Hair follicular keratinocyte (primary cell): ENCODE measurements at places on chromosomes 11 and 22. TPM values are rescaled to one million over a fixed set of nuclear protein-coding genes. Genes with fewer than 3 reads are reported as not detected.

The GNAZ gene
- 0.08 TPM in 1 of 2 replicates, not detected in the other for total RNA-seq

The SCGB2A2 gene
- total RNA-seq = not detected in 2 replicates

The RIC3 gene
- 0.16 TPM in 1 of 2 replicates, not detected in the other for total RNA-seq

The MS4A10 gene
- not detected in 2 replicates for total RNA-seq

The GLB1L3 gene
- total RNA-seq = 0.70 and 2.3 TPM in 2 replicates

The MPZL2 gene
- 77.9 and 80.6 TPM in 2 replicates for total RNA-seq

The FOLH1 gene
- total RNA-seq = not detected in 2 replicates

The KRTAP5-8 gene
- total RNA-seq = not detected in 2 replicates

The CHST1 gene
- total RNA-seq = 2.0 and 5.2 TPM in 2 replicates

The ACR gene
- total RNA-seq = not detected in 2 replicates

The SHANK3 gene
- 3.9 and 5.2 TPM in 2 replicates for total RNA-seq

The GSTT2B gene
- 2.4 and 6.5 TPM in 2 replicates for total RNA-seq

The OR52I2 gene
- total RNA-seq = not detected in 2 replicates

The COMMD9 gene
- total RNA-seq = 21.7 and 34.2 TPM in 2 replicates

The CSF2RB gene
- total RNA-seq = not detected in 2 replicates
